ENCODE measurements at places on chromosomes 11 and 22.

DNA sequence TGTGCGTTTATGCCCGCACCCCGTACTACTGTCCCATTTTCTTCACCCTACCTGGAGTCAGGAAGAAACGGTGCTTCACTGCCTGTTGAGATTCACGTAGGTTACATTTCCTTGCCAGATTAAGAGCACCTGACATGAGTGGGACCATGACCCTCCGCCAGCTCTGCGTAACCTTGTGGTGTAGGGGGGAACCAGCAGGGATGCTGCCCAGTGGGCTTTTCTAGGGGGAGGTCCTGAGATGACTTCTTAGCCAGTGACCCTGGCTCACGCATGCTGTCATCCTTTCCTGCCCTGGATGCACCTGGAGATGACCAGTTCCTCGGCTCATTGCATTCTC, 967 bp upstream of the ARVCF start:
- no peak for DNase-seq

DNA sequence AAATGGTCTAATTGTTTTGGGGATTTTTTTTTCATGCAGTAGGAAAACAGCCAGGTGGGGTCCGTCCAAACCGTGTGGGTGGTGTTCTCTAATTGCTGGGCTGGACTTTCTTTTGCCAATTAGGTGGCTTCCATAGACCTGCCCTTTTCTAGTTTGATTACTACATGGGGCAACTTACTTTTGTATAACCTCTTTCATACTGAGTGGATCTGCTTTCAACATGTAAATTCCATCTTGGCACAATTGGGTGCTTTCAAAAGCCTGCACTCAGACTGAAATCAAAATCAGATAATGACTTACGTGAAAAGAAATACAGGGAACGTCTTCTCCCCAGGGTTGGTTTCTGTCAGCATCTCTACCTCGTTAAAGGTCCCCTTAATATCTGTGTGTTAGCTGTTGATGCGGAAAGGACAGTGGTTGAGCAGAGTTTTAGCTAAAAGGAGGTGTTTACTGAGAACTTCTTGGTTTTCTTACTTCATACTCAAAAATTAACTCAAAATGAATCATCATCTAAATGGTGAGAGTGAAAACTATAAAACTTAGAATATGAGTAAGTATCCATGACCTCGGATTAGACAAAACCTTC, 72.1 kb downstream of the BARX2 start:
- no peak for DNase-seq

- DNase-seq = no peak
These were observed 282.1 kb downstream of the INSC start for GRCh38 chr11:15396778-15397177.

GRCh38 chr11:134098566-134099184, 29.8 kb downstream of the JAM3 start:
- no peak for DNase-seq

- no peak for DNase-seq
These were observed 6.9 kb upstream of the CHORDC1 start for GRCh38 chr11:90229791-90230190.

DNA sequence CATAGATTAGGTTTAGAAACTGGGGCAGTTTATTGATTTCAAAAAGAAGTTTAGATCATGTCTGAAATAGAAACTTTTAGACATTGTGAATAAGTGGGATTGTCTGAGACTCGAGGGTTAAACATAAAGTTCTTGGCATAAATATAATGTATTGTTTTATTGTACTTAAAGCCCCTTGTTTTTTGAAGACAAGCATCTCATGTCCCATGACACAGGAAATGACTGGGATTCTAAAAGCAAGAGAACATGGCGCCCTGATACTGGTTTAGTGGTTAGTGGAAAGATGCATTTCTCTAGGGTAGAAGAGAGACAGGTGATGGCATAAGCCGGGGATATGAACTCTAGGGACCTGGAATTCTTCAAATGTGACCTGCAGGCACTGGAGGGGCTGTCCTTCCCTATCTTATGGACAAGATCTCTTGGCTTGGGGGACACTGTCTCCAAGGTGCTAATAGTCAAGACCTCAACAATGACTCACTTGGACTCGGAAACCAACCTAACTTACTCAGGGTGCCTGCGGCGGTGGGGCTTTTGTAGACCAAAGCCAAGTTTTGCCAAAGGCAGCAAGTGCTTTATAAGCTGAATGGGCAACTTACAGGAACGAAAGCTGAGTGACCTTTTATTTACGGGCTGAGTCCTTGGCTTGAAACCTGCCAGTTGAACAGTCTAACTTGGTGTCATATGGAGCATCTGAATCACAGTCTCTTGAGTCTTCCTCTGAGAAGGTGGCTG, 48.2 kb downstream of the UBASH3B start:
- DNase-seq = no peak

DNA sequence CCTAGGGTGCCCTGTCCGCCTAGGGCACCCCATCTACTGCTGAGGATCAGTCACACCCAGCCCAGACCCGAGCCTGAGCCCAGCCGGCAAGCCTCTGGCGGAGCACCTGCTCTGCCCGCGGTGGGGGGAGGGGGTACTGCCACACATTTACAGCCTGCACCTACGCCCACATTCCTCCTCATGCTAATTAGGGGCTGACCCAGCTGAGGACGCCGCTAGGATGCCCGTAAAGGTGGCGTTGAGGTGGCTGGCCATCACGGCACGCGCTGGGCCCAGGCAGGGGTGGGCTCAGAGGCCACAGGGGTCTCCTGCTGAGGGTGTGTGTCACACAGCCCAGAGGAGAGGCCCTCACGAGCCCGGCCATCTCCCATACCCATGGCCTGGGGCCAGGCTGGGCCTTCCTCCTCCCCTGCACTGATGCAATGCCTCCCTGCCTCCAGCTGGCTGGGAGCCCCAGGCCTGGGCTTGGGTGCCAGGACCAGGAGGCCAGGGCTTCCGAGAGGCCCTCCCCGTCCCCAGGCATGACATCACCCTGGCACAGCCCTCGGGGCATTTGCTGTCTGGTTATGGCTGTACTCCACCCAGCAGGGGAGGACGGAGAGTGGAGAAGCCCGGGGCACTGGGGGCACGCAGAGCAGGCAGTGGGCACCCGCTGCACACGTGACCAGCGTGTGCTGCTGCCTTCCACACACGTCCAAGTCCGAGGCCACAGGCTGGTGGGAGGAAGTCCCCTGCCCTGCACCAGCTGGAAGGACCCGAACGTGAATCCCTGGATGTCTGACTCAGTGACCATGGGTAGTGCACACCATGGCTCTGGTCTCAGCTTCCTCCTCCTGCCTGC, 12.7 kb downstream of the DUSP8 start:
- no peak for DNase-seq

GRCh38 chr11:103266167-103266831, 157.1 kb downstream of the DYNC2H1 start:
- no peak for DNase-seq

DNA sequence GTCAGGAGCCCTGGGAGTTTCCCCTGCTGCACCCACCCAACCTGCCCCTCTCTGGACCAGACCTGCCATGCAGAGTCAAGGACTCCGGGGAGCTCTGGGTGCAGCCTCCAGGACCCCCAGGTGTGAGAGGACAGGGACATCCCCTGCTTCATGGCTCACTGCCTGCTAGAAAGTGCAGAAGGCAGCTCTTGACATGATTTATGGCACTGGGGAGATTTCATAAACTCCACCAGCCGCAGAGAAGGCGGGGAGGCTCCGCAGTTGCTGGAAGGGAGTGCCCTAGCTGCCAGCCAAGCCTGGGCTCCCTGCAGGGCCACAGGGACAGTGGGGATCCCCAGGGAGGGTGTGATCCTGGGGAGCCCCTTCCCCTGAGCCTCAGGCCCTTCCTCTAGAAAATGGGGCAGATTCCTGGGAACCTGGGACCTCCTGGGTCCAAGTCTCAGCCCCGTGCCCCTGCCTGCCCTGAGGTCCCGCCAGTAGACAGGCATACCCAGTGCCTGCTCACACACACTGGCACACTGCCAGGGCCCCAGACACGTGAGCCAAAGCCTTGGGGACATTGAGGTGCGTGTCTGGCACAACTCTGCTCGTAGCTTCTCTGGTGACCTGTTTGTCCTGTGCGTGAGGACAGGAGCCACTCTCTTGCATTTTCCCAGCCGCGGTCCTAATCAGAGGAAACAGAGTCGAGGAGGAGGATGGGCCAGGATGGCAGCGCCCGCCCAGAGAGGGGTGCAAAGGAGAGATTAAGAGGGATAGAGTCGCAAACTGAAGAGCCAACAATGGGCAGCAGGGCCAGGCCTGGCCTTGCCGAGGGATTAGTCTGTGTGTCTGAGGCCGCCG, 13.8 kb downstream of the CABP7 start:
- no peak for DNase-seq

GRCh38 chr22:30869667-30870395, 98.7 kb downstream of the MORC2 start:
- no peak for DNase-seq

DNA sequence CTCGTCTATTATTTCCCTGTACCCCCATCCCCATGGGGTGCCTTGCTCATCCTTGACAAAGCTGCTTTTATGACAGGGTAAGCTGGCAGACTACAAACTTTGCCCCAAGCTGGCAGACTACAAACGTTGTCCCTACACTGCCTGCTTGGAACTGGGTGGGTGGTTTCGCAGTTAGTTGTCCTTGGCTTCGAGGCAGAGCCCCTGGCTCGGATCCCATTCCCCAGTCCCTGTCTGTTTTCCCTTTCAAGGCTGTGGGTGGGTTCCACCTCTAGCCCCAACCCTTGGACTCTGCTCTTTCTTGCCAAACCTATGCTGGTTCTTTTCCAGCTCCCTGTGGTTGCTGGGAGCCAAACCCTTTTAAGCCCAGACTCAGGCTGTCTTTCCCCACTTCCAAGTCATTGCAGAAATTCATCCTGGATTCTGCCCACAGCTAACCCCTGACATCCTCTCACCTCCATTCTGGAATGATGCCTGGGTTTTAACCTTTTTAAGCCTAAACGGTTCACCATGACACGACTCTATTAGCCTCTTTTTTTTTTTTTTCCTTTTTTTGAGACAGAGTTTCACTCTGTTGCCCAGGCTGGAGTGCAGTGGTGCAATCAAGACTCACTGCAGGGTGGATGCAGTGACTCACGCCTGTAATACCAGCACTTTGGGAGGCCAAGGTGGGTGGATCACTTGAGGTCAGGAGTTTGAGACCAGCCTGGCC, 9.2 kb upstream of the RBM14 start:
- no peak for DNase-seq

DNA sequence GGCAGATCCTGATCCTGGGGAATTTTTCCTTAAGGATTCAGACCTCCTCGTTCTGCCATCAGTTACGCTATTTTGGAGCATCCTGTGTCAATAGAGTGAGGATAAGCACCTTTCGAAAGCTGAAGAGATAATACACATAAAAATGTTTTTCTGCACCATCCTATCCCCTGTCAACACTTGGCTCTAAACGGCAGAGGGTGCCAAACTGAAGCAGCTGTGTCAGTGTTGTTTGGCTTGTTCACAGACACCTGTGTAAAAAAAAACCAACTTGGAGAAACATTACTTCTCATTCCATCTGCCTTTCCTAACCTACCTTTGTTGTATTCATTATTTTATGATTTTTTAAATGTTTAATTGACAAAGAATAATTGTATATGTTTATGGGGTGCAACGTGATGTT, 417.0 kb upstream of the DDI1 start:
- no peak for DNase-seq

DNA sequence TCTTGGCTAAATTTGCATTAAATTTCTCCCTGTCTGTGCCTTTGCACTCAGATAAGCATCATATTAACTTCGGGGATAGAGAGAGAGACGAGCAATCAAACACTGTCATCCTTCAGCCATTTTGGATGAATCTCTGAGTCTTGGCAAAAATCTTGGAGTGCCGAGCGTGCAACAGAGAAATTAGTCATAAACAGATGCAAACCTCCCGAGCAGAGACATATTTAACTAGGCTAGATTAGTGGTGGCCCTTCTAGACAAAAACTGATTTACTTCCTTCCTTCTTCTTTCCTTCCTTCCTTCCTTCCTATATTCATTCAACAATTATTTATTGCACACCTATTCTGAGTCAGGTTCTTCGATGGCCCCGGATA, 114.4 kb upstream of the BLID start:
- no peak for DNase-seq
